ENCODE measurements at places on chromosomes 2 and 18.

DNA sequence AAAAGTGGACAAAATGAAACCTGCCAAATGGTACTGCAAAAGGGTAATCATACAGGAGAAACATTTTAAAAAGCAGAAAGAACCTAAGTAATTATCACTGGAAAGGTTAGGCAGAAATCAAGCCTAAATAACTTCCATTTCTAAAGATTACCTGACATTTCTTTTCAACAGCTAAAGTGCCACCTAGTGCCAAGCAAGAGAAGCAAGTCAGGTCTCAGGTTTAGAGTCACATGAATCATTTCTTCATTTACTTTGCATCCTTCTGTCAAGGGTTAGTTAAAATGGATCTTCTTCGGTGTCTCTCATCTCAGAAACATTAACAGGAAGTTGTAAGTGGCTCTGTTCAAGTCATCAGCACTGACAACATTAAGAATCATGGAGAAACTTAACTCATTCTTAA is 90.3 kb downstream of the AKAIN1 start:
- DNase-seq = no peak

- DNase-seq = no peak
Measured at GRCh38 chr2:39266916-39267434, 23.2 kb upstream of the CDKL4 start.

- DNase-seq = no peak
Measured at GRCh38 chr2:159227467-159227866, 59.0 kb downstream of the WDSUB1 start.

GRCh38 chr18:62339106-62339988 is 14.2 kb downstream of the TNFRSF11A start:
- no peak for DNase-seq

- no peak for DNase-seq
Measured at GRCh38 chr2:240426845-240427721, 8.4 kb upstream of the GPC1 start.

GRCh38 chr18:79049506-79049905 is 19.7 kb upstream of the ATP9B start:
- no peak for DNase-seq

GRCh38 chr18:5879479-5879882 is 15.8 kb downstream of the TMEM200C start:
- no peak for DNase-seq

- DNase-seq = no peak
Measured at GRCh38 chr2:47177043-47177565, 22.0 kb upstream of the STPG4 start.

DNA sequence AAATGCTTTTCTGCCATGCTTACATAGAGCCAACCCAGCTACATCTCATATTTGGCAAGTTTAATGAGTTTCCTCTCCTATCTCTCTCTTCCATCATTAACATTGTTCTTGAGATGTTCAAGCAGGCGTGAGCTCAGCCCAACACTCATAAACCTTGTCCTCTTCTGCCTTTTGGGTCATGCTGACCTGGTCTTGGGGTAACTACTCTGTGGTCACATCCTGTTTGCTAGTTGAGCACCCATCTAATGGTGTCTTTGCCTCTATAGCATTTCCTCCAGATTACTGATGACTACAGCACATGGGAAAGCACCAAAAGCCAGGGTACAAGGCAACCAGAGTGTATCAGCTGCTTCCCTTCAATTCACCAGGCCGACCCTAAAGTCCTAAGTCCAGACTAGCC is 366.9 kb upstream of the HNRNPA3 start:
- DNase-seq = no peak

- DNase-seq = no peak
Measured at GRCh38 chr18:63402246-63403162, 19.8 kb downstream of the VPS4B start.

GRCh38 chr18:58863539-58864145 is 1.0 kb upstream of the ZNF532 start:
- DNase-seq = peak; percentile 16

DNA sequence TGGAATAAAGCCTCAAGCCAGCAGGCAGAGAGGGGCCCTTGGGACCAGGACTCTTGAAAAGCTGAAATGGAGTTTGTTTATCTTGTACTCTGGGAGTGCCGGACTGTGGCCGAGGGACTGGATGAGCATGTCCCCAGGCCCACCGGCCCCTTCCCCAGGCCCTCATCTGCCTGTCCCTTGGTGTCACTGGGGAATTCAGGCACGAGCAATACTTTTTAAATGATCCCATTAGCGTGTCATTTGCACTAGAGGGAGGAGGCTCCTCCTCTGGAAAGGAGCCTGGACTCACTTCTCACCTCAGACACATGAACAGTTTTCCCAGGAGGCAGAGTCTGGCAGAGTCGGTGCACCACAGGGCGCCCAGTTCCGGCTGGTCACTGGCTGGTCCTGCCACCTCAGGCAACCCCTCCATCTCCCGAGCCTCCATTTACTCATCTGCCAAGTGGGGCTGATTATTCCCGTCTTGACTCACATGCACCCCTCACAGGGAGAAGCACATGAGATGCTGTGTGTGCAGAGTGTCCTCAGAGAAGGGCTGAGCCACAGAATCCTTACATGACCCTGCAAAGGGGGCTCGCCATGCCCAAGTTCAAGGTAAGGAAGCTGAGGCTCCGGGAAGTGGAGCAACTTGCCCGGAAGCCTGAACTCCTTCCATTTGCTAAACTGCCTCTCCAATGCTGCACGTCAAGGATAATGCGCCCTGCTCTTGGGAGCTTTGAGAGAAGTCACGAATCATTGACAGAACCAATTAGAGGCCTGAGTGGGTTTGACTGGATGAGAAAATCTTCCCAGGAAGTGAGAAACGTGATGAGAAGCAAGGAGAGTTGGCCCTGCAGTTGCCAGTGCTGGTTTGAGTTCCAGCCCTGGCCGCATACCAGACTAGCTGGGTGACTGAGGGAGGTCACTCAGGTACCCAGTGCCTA is 26.7 kb downstream of the CIB4 start:
- no peak for DNase-seq

- DNase-seq = no peak
Measured at GRCh38 chr2:855177-855576, 95.5 kb upstream of the SNTG2 start.

- no peak for DNase-seq
Measured at GRCh38 chr2:113240915-113241911, 37.5 kb downstream of the PAX8 start.

GRCh38 chr2:176643646-176644045 is 374.4 kb downstream of the MTX2 start:
- no peak for DNase-seq

GRCh38 chr2:88614497-88615157 is 12.6 kb downstream of the EIF2AK3 start:
- no peak for DNase-seq

DNA sequence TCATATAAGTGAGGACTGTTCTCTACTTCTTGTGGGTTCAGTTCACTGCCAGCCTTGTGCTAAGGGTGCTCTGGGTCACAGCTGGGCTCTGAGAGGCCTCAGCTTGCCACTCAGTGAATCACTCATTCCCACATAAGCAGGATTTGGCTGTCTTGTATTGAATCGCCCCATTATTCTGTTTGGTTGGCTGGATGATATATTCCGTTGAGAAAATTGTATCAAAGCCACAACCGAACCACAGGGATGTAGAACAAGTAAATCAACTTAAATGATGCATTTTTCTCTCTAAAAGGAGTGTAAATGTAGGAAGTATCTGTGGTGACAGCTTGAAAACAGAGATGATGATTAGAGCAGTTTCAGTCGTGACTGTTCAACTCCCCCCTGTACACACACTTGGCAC is 39.6 kb downstream of the TTC39C start:
- DNase-seq = no peak

GRCh38 chr18:26406324-26406723 is 142.0 kb downstream of the KCTD1 start:
- no peak for DNase-seq

DNA sequence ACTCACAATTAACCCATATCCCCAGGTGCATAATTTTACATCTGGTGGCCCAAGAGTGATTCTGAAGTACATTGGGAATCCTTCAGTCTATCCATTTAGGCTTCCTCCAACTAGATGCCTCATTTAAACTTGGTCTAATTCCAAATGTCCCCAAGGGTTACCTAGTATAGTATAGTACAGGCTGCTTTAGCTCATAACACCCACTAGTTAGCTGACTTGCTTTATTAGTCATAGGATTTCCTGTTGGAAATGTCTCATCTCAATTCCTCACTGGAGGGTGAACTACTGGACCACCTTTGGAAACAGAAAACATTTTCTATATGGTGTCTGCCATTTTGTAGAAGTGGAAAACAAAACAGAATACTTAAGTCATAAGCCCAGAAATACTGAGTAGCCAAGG is 202.5 kb upstream of the SESTD1 start:
- DNase-seq = no peak

GRCh38 chr18:10751653-10752052 is 225.8 kb downstream of the NAPG start:
- no peak for DNase-seq

DNA sequence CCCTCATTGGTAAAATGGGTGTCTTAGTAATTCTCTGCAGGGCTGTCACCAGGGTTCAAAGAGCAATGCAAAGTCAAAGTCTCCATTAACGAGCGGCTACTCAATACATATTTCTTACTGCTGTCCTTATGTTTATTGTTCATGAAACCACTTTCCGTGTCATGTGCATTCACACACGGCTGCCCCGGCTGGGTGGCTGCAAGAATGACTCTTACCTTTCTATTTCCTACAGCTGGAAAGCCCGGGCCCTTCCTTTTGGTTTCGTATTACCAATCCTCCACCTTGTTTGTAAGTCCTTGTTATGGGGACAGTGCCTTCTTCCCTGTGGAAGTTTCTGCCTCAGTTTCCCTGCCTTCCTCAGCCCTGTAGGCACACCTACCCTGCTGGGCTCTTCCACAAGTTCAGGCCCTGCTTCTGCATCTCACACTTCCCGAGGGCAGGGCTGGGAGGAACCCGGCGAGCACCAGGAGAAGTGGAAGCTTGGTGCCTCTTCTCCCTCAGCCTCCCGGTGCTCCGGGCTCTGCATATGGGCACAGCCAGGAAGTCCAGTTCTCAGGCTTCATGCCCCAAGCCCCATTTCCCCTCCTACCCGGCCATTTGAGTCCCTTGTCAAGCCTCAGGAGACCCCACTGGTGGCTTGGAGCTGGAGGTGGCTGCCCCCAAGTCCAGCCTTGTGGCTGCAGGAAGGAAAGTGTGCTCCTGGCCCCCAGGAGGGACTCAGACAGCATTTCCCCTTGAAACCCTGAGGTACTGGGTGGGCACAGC is 18.7 kb upstream of the ACKR3 start:
- DNase-seq = no peak

DNA sequence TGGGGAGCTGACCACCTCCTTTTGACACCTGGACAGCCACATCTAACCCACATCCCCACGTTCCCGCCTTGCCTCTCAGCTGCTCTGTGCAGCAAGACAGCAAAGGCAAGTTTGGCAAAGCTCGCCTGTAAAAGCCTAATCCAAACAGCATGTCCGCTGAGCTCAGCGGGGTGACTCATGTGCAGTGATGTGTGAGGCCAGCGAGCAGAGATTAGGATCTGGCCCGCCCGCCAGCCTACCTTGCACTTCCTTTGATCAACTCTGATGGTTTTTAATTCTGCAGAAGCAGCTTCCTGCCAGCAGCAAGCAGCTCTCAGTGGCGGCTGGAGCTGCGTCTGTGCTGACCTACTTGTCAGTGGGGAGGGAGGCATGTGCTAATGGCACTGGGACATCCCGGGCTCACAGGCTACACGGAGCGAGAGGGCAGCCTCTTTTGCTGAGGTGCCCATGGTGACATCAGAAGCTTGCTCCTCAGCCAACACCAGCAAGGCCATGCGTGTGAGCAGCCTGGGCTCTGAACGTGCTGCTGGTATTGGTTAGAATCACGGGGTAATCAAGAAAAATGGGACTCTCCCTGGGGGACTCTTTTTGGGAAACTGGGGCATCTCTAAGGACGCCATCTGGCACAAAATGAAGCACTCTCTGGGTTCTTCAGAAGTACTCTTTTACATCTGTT is 36.0 kb upstream of the EML4 start:
- DNase-seq = peak; percentile 86

- no peak for DNase-seq
Measured at GRCh38 chr2:82954868-82955267, 1504.2 kb downstream of the SUCLG1 start.

DNA sequence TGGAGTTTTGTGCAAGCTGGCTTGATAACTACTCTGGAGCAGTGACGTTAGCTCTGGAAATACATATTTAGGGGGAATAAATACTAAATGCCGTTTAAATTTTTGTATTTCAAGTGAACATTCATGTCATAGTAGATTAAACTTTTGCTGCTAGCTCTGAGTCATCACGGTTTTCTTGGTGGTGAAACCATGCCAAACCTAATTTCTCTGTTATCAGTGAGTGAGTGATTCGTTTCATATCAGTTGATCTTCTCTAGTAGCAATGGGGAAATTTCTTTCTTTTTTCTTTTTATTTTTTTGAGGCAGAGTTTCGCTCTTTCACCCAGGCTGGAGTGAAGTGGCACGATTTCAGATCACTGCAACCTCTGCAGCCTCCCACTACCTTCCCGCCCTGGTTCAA is 211.1 kb downstream of the PTPRM start:
- no peak for DNase-seq

DNA sequence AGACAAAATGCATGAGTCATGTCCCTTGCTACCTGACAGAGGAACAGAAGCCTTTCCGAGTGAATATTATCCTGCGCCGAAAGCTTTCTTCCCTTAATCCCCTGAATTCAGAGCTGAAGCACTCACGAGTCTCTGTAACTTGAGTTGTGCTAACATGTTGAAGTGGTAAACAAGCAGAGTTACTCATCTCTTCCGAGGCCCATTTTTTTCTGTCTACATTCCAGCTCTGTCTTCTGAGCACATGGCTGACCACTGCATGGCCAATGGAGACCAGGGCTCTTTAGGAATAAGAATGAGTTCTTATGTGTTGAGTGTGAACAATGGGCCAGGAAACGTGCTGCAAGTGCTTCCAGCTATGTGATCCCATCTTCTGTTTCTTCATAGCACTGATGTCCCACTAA is 73.1 kb upstream of the PID1 start:
- no peak for DNase-seq

DNA sequence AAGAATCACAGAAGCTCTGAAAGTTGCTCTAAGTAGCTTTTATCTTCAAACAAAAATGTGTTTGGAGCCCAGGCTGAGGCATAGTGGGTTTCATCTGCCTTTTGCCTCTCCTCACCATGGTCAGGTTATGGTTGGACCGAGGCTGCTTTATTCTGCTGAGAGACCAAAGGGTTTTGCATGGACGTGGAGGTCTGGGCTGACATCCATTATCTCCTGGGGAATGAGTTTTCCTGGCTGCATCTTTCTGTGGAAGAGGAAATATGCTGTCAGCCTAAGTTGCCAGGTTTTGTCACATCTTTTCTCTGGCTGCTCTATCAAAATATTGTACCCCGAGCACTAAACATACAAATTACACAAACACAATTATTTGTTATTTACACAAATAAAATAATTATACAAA is 223.2 kb downstream of the LDLRAD4 start:
- DNase-seq = no peak

DNA sequence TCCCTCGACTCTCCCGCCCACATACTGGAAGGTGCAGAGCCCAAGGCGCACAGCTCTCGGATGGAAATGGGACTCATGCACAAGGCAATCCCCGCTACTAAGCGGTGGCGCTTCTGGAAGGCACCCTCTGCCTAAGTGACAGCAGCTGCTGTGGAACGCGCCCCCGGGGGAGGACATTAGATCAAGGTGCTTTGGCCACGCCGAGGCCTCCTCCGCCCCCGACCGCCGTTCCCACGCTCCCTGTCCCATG is 202 bp downstream of the MCEE start:
- no peak for DNase-seq

Data from T-helper 9 cell (primary cell).